ENCODE measurements at places on chromosomes 13 and 19.
A peak's percentile ranks its signal among the peaks of the same experiment; 100 is the strongest.

DNA sequence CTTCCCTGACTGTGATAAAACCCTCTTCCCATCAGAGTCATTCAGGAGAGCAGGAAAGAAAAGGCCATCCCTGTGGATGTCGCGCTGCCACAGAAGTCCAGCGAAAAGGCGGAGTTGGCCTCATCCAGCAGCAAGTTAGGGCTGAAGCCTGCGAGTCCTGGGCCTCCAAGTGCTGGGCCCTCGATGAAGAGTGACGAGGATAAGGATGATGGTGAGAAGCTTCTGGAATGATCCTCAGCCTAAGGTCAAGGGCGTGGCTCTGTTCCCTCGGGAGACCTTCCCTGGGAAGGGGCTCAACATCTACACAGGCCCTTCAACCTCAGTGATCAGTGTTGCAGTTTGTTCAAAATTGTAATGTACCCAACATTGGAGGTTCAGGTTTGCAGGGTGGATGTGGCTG lies 22.3 kb downstream of the TEX29 start:
- DNase-seq = no peak

- DNase-seq = peak; percentile 86
Observed at GRCh38 chr19:10238172-10238783, 7.1 kb upstream of the S1PR2 start.

DNA sequence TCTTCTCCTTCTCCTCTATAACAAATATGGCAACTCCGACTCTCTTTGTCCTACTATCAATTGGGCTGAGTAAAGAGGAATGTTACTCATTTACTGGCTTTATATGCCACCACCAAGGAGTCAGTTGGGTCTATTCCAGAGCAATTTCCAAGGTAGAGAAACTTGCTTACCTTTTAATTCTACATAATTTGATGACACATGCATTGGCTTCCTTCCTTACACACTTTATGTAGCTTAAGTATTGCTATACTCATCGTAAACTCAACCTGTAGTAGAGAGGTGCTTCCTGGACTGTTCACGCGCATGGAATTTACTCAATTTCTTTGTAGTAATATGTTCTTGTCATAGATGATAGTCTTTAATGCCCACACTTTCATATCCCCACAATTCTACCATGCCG lies 160.7 kb downstream of the LMO7 start:
- no peak for DNase-seq

DNA sequence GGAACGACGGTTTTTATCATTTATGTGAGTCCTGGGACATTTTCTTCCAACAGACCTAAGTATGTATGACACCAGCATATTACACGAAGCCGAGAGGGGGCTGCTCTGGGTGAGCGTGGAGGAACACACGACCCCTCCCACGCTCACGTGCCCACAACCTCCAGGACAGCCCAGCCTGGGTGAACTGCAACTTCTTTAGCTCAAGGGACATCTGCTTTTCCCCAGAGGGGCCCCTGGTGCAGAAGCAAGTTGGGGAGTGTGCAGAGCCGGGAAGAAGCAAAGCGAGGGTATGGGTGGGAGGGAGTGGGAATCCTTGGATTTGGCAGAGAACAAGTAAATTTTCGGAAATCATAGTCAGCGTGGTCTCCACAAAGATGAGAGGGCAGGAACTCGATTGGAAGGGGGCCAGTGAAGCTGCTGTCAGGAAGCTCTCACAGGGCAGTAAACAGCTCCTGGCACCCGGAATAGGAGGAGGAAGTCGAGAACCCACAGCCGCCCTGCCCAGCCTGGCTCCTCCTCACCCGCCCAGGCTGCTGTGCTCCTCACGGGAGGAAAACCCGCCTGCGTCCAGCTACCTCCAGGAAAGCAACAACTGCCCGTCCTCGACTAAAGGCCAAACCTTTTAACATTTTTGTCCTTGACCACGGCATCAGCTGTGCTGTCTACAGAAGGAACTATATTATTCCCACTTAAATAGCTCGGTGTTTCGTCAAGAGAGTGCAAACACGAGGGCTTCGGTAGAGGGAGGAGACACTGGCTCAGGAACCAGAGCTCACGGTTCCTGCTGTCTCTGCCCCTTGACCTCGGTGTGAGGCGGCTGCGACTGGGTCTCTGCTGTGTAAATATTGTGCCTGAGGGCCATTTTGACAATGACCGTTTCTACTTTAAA lies 17.2 kb upstream of the CFAP97D2 start:
- DNase-seq = peak; percentile 27

- DNase-seq = no peak
Observed at GRCh38 chr13:88764103-88764502, 1092.9 kb downstream of the SLITRK5 start.

- DNase-seq = peak; percentile 53
Observed at GRCh38 chr13:49690133-49690994, 922 bp downstream of the EBPL start.

DNA sequence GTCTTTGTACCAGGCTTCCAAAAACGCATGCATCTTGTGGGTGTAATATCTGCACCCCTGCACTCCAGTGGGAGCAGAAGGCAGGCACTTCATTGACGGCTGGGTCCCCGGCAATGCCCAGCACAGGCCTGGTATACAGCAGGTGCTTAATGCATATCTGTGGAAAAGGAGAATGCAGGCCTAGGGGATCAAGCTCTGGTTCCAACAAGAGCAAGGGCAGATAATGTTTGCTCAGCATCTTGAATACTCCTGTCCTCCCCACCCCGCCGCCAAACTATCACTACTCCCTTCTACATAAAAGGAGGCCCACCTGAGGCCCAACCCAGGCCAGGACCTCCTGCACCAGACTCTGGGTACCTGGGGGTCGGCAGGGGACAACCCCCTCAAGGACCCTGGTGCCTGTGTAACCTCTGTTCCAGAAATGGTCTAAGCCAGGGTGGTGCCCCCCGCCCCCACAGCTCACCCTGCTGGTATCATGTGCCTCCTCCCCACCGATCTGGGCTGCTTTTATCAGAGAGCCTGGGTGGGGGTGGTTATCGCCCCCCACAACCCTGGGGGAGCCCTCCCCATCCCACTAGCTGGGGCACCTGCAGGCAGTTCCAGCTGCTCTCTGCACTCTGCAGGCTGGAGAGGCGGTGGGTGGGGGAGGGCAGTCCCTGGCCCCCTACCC lies 4.8 kb downstream of the KLF16 start:
- DNase-seq = no peak

DNA sequence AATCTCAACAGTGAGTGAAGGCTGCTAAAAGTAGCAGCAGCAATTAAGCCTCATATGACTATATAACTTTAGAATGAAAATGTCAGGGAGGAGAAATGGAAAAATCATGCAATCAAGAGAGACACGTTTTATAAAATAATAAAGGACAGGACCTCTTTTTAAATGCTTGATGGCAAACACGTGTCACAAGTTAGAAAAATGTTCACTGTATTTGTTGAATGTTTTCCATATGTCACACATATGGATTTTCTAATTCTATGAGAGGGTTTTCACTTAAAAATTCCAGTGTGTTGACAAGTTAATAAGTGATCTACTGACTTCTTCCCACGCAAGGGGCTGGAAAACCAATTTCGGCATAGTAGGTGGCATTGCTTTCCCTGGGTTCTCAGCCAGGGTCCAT lies 27.7 kb upstream of the KCTD12 start:
- DNase-seq = peak; percentile 55

DNA sequence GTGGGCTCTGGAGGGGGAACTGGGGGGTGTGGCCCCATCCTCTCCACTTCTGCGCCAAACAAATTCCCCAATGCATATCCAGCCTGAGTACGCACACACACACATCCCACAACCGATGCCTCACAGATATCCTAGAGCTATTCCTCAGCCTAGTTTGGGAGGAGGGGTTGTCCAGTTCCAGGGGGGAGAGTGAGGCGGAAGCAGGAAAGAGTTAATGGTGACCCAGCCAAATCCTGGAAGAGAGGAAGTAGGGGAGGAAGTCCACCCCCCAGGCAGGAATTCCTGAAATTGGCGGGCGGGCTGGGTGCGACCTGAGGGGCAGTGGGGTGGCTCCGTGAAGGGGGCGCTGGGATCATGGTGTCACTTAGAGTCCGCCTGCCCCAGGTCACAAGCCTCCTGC lies 897 bp downstream of the GPR4 start:
- DNase-seq = no peak

GRCh38 chr13:78598966-78599644 lies 4.2 kb downstream of the POU4F1 start:
- DNase-seq = no peak

GRCh38 chr13:85864963-85865530 lies 65.8 kb upstream of the SLITRK6 start:
- peak; percentile 2 for DNase-seq

GRCh38 chr13:40060296-40061007 lies 405.0 kb downstream of the COG6 start:
- peak; percentile 83 for DNase-seq

DNA sequence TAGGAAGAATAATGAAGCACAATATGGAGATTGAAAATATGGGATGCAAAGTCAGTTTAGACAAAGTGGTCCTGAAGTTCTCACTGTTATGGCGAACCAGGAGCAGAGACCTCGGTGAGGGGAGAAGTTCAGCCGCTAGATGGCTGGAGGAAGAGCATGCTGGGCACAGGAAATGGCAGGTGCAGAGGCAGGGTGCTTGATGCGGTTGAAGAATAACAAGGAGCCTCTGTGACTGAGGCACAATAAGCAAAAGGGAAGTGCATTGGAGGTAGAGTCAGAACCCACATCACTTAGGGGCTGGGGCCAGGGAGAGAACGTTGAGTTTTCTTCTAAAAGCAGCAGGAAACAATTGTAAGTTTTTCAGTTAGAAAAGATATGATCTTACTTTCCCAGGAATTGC lies 1725.2 kb downstream of the EFNB2 start:
- no peak for DNase-seq
